ENCODE measurements at places on chromosomes 2 and 18. TPM values are rescaled to one million over a fixed set of nuclear protein-coding genes. Genes with fewer than 3 reads are reported as not detected.

IDH1 gene
- 9.9 TPM for polyA plus RNA-seq

RUFY4 gene
- polyA plus RNA-seq = 0.25 TPM

PCARE gene
- not detected for polyA plus RNA-seq

GATA6 gene
- not detected for polyA plus RNA-seq

SPP2 gene
- not detected for polyA plus RNA-seq

AAK1 gene
- 6.0 TPM for polyA plus RNA-seq

TEX44 gene
- polyA plus RNA-seq = not detected

MAP2 gene
- polyA plus RNA-seq = 3.4 TPM

LAMA1 gene
- polyA plus RNA-seq = not detected

MOGAT1 gene
- polyA plus RNA-seq = not detected

KCNG2 gene
- not detected for polyA plus RNA-seq

POLE4 gene
- polyA plus RNA-seq = 181 TPM

TCF7L1 gene
- 1.0 TPM for polyA plus RNA-seq

RALBP1 gene
- polyA plus RNA-seq = 49.8 TPM
